NCI-H345 (cell line): ENCODE measurements at places on chromosomes 7 and 10.
A peak's percentile ranks its signal among the peaks of the same experiment; 100 is the strongest.

DNA sequence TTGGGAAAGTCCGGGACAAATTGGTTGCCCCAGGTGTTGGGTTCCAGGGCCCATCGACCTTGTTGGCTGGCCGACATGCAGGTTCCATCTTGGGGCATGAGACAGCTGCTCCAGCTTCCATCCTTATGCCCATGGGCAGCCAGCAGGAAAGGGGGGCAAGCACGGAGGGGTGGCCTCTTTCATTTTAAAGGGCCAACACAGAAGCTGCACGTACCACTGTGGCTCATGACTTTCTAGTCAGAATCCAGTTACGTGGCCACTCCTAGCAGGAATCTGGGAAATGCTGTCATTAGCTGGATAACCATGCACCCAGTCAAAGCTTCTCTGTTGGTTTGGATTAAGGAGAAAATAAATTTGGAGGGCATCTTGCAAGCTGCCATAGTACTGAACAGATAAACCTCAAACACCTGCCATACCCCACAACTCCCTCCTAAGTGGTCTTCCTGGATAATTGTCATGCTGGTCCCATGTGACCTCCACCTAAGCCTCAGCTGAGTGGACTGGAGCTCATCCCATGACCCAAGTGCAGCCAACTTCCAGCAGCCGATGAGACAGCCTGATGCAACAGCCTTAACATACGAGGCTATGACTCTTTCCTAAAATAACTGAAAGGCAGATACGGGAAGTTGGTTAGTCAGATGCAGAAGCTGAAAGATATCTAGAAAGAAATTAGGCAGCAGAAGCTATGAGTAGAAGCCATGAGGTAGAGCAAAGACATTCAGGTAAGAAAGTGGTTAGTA lies 21.4 kb upstream of the GSDME start:
- DNase-seq = no peak

DNA sequence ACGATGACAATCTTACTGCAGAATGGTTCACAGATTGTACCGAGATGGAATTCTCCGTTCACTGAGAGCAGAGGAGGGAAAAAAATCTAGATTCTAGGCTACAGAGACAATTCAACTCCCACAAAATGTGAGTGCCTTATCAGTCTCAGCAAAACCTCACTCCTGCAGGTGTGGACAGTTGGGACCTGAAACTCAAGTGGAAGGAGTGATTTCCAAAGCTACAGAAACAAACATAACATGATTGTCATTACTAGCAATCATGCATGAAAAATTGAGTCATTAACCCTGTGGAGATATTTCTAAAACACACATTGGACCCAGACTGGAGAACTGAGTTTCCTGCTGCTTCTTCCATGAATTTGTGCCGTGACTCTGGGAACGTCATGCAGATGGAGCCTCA lies 70.3 kb downstream of the CALML3 start:
- DNase-seq = no peak

DNA sequence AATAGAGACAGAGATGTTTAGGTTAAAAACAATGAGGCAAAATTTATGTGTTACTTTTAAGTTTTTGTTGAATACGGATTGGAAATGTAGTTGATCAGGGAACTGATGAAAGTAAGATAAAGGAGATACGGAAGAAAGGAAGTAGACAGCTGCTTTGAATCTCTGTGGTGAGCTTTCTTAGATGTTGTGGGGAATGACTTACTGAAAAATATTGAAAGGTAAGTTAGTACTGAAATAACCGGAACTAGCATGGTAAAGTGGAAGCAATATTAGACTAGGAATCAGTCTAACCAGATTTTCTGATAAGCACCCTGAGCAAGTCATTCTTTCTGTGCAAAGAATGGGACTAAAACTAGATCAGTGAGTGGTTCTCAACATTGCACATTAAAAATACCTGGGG lies 34.8 kb downstream of the LUC7L2 start:
- DNase-seq = no peak

- no peak for DNase-seq
Measured at GRCh38 chr10:1172256-1172984, 116.2 kb downstream of the WDR37 start.

- DNase-seq = no peak
Measured at GRCh38 chr7:114112806-114113205, 194.0 kb upstream of the PPP1R3A start.

GRCh38 chr10:125041856-125042506 lies 100.1 kb downstream of the ZRANB1 start:
- no peak for DNase-seq

DNA sequence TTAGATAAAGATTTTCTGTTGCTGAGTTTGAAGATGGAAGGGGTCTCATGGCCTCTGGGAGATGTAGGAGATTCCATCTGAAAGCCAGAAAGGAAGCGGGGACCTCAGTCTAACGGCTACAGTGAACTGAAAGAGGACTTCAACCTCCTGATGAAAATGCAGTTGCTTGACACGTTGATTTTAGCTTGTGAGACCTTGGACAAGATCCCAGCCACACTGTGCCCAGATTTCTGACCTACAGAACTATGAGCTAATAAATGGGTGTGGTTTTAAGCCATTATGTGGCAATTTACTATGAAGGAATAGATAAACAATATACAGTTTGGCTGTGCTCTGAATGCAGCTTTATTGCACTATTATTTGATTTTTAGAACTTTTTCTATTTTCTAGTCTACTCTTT lies 342.3 kb upstream of the SEMA3D start:
- DNase-seq = no peak

GRCh38 chr10:114508376-114508775 lies 104.1 kb upstream of the AFAP1L2 start:
- no peak for DNase-seq

DNA sequence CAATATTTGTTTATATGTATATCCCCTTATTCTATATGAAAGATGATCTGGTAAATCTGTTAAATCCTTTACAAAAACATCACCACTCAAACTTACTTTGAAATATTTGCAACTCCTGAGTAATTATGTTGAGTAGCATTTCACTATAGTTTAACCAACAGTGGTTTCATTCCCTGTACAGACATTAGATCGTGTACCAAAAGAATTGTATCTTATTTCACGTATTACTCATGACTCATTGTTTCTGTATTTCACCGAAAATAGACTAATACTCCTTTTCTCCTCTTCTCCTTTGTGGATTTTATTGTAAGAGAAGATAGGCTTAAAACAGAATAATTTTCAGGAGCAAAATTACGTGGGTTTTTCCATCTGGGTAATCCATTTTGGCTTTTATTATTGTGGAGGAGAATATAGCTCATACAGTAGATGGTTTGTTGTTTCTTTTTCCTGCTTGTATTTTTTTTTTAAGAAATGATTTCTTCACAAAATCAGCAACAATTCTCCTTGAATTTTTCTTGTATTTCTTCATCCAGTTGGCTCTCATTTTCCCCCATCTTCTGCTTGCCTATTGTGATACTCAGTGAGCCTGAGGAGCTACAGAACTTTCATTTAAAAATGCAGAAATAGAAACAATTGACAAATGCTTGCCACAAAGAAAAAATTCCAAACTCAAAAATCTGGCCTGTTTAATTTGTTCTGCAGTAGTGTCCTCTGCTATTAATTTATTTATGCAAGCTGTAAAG lies 90.6 kb upstream of the OIT3 start:
- no peak for DNase-seq

GRCh38 chr7:50332241-50333165 lies 28.0 kb downstream of the IKZF1 start:
- no peak for DNase-seq

DNA sequence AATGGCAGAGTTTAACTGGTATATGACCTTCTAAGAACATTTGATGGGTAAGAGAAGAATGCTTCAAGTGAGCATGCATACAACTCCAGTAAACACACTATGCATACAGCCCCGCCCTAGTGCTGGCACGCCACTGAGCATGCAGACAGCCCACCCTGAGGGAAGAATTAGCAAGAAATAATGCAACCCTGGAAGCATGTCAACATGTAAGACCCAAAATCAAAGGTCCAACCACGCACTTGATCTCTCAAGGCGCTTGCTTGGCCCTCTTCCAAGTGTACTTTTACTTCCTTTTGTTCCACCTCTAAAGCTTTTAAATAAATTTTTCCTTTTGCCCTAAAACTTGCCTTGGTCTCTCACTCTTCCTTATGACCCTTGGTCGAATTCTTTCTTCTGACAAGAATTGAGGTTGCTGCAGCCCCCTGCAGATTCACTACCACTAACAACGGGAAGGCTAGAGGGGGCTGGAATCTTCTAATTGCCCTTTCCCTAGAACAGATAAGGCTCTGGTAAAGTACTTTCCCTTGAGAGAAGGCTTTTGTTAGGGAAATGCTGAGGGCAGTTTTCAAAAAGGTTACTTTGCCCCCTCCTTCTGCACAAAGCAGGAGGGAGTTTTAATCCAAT lies 3.4 kb downstream of the FAM24B start:
- DNase-seq = no peak

DNA sequence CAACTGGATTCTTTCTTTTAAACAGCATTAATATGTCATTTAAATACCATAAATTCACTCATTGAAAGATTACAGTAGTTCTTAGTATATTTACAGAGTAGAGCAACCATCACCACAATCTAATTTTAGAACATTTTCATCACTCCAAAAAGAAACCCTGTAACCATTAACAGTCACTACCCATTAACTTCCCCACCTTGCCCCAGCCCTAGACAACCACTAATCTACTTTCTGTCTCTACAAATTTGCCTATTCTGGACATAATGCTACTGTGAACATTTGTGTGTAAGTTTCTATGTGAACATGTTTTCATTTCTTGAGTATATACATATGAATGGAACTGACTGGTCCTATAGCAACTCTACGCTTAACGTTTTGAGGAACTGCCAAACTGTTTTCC lies 42.4 kb downstream of the P4HA1 start:
- no peak for DNase-seq

DNA sequence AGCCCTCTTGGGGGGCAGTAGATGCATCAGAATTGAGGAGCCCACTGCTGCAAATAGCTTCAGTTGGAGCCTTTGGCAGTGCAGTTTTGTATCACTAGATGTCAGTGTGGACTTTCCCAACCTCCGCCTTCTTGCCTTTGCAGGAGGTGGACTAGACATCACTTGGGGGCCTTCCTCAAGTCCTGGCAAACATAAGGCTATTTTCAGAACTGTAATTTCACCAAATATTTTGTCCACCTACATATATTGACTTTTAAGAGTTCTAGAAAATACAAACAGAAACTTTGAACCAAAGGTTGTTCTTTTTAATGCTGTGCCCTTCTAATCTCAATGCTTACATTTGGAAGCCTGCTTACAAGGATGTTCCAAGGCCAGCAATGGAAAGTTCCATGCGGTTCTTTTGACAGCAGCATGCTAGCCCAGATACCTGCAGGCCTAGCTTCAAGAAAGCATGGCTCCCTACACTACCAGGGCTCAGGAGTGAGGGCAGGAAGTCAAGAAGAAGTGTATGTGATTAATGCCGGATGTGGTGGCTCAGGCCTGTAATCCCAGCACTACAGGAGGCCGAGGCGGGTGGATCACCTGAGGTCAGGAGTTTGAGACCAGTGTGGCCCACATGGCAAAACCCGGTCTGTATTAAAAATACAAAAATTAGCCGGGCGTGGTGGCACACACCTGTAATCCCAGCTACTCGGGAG lies 8.0 kb upstream of the ZNRF2 start:
- peak; percentile 26 for DNase-seq

DNA sequence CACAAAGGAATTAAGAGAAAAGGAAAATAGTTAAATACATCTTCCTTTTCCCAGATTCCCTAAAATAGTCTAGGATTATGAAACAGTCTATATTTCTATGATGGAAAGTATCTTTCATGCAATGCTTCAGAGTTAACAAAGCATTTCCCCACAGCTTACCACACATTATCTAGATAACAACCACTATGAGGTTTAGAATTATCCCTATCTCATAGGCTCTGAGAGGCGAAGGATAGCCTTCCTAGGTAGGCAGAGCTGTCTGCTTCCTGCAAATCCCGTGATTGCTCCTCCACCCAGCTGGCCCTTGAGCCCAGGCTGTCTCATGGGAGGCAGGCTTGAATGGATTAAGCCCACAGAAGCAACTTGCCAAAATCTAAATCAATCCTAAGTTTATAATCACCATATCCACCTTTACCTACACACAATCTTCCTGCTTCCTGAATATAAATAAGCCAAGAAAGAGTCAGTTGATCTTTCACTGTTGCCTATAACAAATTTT lies 321.4 kb upstream of the AOAH start:
- DNase-seq = no peak

DNA sequence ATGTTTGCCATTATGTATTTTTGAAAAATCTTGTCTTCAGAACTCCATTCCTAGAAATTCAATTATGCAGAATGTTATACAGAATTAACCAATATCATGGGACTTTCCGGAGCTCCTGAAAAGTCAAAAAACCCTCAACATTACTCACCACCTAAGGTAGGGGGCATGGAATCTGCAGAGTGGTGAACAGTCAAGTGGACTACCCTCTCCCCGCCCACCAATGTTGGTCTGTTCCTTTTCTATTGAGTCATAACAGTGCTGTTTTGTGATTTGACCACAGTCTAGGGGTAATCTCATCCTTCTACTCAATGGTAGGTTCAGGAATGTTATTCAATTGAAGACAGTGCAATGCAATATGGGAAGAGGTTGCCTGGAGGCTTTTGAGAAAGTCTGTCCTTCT lies 130.5 kb upstream of the HABP2 start:
- no peak for DNase-seq

DNA sequence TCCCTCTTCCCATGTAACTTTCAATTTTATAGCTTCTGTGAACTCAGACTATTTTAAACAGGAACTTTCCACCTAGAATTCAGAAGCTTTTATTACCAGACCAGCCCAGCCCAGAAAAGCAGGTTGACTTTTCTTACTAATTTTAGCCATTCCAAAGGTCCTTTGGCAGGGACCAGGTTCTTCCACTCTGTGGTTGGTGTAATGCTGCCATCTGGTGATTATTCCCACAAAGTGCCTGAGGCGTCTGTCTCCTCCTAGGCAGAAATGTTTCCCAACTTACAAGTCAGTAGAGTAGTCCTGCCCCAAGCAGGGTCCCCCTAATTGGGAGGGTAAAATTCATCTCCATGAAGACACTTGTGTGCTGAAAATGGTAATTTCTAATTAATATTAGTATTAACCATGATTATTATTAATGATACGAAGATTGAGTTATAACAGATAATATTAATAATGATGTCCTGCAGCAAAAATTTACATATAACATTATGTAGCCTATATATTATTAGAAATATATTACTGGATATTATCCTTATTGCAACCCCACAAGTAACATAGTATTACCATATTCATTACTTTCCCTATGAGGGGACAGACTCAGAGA lies 53.0 kb upstream of the PPP1R17 start:
- peak; percentile 68 for DNase-seq

DNA sequence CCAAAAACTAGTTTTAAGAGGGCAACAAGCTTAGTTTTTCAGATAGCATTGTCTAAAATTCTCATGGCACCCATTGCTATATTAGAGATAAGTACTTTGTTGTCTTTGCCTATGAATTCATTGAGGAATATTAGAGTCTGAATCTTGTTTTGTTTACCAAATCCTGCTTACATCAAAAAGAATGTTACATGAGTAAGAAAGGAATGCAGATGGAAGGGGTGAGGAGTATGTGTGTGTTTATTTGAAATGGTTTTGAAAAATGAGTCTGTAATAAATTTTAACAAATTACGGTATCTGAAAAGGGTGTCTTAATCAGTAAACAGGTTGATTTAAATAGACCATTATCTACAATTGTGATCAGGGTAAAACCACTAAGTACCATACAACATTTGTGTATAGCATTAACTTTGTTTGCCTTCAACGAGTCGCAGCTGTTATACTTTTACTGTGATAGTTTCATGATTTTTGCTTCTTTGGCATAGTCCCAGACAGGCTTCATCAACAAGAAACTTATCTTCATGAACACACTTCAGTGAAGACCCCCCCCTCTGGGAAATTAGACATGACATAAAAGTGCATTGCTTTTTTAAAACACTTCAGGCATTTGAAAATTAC lies 1183.9 kb upstream of the C7orf33 start:
- DNase-seq = no peak
